ENCODE measurements at places on chromosomes 2 and 18. TPM values are rescaled to one million over a fixed set of nuclear protein-coding genes. Genes with fewer than 3 reads are reported as not detected.

DNA sequence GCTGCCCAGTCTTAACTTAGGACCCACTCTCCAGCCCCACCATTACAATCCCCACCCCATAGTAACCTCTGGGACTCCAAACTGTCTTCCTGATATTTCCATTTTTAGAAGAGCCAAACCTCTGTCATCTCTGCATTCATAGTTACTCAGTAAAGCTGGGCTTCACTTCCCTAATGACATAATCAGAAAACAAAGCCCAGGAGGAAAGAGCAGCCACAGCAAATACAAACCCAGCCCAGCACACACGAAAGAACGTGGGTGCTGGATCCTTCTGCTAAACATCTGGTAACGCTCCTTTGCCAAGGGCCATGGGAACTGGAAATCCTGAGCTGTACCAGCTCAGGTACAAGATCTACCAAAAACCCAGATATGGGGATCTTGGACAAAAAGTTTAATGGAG is 36.8 kb upstream of the RIOK3 start:
- DNase-seq: no peak

DNA sequence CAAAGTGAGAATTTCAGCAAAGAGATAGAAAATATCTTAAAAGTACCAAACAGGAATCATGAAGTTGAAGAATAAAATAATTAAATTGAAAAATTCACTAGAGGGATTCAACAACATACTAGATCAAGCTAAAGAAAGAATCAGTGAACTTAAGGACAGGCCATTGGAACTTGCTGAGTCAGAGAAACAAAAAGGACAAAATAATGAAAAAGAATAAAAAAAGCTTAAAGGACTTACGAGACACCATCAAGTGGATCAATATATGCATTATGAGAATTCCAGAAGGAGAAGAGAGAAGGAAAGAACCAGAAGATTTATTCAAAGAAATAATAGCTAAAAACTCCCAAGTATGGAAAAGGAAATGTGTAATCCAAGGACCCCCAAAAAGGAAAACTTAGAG is 158.4 kb downstream of the SLC4A10 start:
- DNase-seq: no peak

GRCh38 chr2:32772638-32773447 is 145.0 kb downstream of the TTC27 start:
- DNase-seq: no peak

- no peak for DNase-seq
Observed at GRCh38 chr2:157744571-157745076, 116.0 kb upstream of the ACVR1C start.

DNA sequence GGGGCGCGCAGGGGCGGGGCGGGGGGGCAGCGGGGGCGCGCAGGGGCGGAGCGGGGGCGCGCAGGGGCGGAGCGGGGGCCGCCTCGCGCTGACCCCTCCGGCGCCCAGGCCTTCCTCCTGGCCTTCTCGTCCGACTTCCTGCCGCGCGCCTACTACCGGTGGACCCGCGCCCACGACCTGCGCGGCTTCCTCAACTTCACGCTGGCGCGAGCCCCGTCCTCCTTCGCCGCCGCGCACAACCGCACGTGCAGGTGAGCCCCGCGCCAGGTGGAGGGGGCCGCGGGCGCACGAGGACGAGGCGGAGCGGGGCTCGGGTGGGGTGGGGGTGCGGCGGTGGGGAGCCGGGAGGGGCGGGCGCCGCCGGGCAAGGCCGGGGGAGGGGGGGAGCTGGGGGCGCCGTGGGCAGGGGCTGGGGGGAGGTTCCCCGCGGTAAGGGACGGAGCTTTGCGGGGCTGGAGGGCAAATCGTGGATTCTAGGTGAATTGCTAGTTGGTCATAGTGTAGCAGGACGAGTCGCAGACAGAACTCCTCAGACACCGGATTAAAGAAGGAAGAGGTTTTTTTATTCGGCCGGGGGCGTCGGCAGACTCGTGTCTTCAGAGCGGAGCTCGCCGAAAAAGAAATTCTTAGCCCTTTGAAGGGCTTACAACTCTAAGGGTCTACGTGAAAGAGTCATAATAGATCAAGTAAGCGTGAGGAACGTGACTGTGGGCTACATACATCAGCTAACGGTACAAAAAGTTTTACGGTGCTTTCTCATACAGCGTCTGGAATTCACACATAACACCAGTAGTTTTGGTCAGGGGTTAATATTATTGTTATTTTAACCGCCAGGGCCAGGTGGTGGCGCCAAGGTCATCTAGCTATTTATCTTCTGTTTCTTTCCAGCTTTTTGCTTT is 29.9 kb downstream of the ANO7 start:
- DNase-seq: peak; percentile 74

- no peak for DNase-seq
Observed at GRCh38 chr2:169891593-169892298, 64.5 kb downstream of the UBR3 start.

DNA sequence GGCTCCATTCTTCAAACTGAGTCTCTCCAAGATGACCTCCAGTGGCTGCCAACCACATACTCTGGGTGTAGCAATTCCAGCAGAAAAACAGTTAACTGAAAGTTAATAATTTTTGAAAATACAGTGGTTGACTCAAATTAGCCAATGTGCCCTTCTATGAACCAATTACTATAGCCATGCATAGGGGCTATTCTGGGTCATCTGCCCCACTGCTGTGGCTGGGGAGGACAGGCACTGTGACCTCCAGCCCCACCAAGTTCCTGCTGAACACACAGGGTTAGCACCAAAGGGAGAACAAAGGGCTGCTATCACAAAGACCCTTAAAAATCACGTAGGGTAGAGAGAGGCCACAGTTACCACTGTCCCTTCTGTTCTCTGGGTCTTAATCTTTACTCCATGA is 123.0 kb downstream of the IRS1 start:
- DNase-seq: no peak

- peak; percentile 30 for DNase-seq
Observed at GRCh38 chr2:27264753-27265535, 2.1 kb upstream of the SLC30A3 start.

GRCh38 chr2:25822190-25823117 is 55.8 kb downstream of the ASXL2 start:
- no peak for DNase-seq

GRCh38 chr2:210007895-210008294 is 5.5 kb downstream of the RPE start:
- no peak for DNase-seq

DNA sequence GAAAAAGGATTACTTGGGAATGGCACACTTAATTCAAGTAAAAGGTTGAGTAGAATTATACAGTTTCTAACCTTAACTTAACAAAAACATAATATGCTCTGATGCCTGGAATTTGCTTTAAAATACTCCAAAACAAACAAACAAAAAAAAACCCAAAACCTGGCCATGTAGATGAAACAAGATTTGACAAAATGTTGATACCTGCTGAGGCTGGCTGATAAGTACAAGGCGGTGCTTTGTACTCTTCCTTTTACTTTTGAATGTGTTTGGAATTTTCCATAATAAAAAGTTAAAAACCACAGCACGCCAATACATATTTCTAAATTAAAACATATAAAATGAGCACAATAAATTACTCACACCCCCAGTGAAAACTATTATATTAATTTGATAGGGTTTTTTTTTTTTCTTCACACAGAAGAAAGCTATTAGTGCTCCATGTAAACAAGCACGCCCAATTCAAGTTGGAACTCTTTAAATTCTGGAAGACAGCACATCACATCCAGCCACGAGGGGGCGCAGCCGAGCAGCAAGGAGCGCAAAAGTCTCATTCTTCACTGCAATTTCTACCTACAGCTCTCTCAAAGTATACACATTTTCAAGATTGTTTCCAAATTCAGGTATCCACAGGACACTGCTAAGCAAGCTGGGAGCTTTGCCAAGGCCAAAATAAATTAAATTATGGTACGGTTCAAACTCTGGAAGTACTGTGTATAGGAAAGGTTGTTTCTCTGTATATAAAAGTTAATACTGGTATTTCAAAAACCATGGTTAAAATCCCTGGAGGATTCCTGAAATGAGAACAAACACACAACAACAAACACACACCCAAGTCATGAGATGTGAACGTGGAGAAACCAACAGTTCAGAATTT is 7.5 kb downstream of the SERTAD2 start:
- DNase-seq: peak; percentile 89

GRCh38 chr2:86753606-86754005 is 33.5 kb downstream of the RMND5A start:
- no peak for DNase-seq

DNA sequence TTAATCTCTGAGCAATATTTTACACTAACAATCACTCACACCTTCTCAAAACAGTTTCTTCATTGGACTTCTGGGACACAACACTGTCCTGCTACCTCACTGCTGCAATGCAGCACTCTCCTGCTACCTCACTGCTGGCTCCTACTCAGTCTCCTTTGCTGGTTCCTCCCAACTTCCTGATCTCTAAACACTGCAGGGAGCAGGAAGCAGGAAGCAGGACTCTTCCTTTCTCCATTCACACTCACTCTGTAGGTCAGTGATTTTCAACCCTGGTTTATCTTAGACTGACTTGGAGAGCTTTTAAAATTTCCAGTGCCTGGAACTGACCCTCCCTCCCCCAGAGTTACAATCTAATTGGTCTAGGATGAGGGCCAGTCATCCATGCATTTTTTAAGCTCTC is 243.4 kb upstream of the RBBP8 start:
- no peak for DNase-seq

DNA sequence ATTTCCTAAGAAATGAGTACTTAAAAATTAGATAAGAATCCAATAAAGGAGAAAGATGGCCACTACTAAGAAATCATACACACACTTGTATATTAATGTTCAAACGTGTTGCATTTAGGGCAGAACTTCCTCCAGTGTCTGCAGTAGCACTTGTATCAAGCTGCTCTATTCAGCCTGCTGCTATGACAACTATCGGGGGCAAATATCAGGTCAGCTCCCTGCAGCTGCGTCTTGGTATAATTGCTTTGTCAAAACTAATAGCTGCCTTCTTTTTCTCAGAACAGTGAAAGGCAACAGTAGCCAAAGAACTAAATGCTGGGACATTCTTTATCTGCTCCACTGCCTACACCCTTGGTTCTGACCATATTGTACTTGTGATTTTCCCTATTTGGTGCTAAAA is 300.7 kb downstream of the NOL4 start:
- no peak for DNase-seq

GRCh38 chr18:45839414-45840395 is 14.2 kb downstream of the SIGLEC15 start:
- DNase-seq: no peak

DNA sequence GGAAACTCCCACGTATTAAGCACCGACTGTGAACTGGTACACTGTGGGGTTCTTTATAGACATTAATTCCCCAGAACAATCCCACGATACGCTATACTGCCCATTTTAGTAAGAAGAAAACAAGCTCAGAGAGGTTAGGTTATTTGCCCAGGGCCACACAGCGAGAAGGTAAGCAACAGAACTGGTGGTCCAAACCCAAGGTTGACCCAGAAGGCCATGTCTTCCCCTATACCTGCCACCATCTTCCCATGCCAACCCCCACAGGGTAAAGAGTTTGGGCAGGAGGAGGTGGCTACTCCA is 69.9 kb downstream of the MARCO start:
- DNase-seq: no peak

- DNase-seq: no peak
Observed at GRCh38 chr2:206886696-206887095, 52.6 kb upstream of the CPO start.

GRCh38 chr18:62420513-62421209 is 95.6 kb downstream of the TNFRSF11A start:
- no peak for DNase-seq

DNA sequence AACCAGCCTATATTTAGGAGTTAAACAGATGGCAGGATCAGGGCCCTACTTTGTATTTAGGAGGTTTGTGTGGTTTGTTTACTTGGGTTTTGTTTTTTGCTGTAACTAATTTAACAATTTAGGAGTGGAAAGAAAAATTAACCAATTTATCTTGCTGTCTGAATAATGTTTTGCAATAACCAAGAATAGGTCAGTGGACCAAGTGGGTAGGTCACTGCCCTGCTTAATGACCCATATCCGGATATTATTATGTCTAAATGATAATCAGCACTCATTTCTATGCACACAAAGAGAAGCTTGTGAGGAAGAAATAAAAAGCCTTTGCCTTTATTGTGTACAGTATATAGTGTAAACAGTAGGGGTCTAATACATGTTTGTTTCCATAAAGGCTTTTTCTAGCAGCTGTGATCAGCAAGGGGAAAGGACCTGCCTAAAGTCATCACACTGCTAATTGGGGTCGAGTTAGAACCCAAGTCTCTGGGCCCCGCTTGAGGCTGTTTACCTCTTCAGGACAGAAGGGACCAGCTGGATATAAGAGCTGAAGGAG is 76.6 kb downstream of the TGOLN2 start:
- no peak for DNase-seq

PAIP2B gene
- 1.9 TPM for total RNA-seq

SERPINB3 gene
- total RNA-seq: not detected

CFC1 gene
- not detected for total RNA-seq

ELP2 gene
- 74.6 TPM for total RNA-seq

PLCL1 gene
- total RNA-seq: 1.9 TPM

APLF gene
- 1.2 TPM for total RNA-seq

CCL20 gene
- 5.1 TPM for total RNA-seq

HOXD3 gene
- total RNA-seq: 7.9 TPM

CRIM1 gene
- total RNA-seq: 64.1 TPM

UGT1A4 gene
- 12.9 TPM for total RNA-seq

C2orf66 gene
- 1.1 TPM for total RNA-seq

NCKAP5 gene
- total RNA-seq: 28.5 TPM

Data from Peyer's patch (tissue), 4 donors.